HCT116 (cell line): ENCODE measurements at places on chromosomes 2 and 18.

DNA sequence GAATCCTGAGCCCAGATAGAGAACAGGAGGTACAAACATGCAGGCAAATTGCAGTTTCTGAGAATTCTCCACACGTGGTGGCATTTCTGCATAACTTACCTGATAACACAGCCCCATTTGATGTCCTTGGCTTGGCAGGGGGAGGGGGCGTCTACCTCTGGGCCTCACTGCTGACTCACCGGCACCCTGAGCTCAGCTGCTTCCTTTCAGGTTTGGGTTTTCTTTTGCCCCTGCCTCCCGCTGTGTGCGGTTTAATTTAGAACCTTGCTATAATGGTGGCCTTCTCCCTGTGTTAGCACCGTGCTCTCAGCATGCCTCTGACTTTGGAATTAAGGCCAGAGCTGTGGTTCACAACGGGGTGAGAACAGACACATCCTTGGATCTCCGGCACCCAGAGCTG, 4.4 kb downstream of the CTIF start:
- DNase-seq, result no peak

GRCh38 chr2:233369462-233369861, 15.2 kb downstream of the DGKD start:
- no peak for DNase-seq

- no peak for DNase-seq
These were observed 153.5 kb downstream of the ARL4C start for GRCh38 chr2:234343372-234343771.

DNA sequence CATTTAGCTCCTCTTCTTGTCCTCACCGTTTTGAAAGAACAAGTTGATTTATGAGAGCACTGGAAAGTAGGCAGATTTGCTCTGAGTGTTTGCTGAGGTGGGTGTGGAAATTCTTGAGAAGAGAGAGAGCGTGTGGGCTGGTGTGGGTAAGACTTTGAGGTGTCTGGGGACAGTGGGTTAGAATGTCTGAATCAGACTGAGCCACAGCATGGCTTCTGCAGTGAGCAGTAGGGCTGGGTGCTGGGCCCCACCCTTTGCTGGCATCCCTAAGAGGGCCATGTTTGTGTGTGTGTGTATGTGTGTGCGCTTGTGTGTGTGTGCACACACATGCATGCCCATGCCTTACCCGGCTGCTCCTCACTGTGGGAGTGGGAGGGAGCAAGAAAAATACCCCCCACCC, 63.7 kb downstream of the COPS8 start:
- DNase-seq, result no peak

- no peak for DNase-seq
These were observed 146.3 kb downstream of the ATL2 start for GRCh38 chr2:38230756-38231155.

DNA sequence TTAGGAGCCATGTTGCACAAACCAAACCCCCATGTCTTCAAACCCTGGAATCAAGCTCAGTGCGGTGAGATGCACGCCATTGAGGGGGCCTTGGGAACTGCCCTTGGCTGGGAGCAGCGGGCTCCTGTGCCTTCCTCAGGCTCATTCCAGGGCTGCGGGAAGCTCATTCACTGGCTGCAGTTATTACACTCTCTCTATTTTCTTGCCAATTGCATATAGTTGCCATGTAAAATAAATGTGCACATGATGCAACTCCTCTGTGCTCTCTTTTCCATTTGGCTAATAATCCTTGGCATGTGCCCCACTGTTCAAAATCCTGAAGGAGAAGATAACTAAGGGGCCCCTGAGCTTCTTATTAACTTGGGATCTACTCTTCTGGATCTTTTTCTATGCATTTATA, 74.7 kb downstream of the KCTD1 start:
- DNase-seq, result no peak

- DNase-seq, result no peak
These were observed 38.0 kb downstream of the LINC00305 start for GRCh38 chr18:64110692-64111480.
